ENCODE measurements at places on chromosomes 7 and 10.

- DNase-seq, result no peak
Observed at GRCh38 chr10:33129996-33130386, 172.0 kb upstream of the ITGB1 start.

DNA sequence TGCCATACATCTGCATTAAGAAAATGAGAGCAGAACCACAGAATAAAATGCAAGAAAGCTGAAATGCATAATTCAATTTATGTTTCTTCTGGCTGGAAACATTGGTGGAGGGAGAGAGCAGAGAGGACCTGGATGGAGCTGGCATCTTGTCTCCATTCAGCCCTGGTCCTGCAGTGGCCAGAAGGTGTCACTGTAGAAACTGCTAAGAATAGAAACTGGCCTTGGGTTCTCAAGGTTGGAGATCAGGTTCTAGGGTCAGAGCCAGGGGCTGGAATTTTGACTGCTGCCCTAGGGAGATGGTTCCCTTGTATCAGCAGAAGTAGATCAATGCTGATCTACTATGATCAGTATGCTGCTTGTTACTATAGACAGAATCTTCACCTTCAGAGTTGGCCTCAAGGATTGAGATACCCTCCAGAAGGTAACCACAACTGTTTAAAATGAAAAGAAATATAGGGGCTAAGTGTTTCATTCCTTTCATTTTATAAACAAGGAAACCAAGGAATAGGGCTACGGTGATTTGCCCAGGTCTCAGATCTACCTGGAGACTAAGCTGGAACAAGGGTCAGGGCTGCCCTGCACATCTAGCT is 13.1 kb downstream of the TAS2R41 start:
- DNase-seq, result no peak

DNA sequence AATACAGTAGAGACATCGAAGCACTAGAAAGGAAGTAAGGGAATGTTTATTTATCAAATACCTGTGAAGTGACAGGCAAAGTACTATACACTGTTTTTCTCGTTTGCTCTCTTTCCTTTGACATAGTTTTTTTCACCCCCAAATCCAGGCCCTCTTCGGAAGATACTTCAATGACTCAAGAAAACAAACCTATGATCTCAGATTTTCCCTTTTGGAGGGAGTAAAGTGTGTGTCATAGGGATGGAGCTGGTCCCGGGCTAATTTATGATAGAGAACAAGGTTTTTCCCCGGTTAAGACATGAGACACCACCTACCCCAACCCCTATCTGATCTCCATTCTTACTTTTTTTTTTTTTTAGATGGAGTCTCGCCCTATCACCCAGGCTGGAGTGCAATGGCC is 61.7 kb downstream of the MAP3K8 start:
- no peak for DNase-seq

GRCh38 chr10:118203461-118203860 is 138.7 kb downstream of the FAM204A start:
- no peak for DNase-seq

- DNase-seq, result no peak
Observed at GRCh38 chr7:39252916-39253315, 275.2 kb downstream of the POU6F2 start.

GRCh38 chr10:26310361-26310760 is 93.8 kb downstream of the GAD2 start:
- no peak for DNase-seq

GRCh38 chr10:103843045-103843444 is 12.3 kb downstream of the SH3PXD2A start:
- no peak for DNase-seq

DNA sequence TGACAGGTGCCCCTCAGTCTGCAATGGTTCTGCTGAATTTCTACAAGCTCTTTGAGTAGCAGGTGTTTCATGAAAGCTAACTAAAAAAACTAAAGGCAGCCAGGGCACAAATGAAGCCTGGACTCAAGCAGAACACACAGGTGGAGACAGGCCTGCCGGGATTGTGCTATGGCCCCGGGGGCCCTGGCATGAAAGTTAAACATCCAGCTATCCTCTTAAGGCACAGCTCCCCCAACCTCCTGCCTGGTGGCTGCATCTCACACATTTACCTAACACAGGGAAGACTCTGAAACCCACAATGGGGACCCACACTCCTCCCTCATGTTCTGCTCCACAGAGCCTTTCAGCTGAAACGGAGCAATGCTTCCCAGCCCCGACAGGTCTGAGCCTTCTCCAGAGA is 76.3 kb upstream of the CAMK2B start:
- no peak for DNase-seq

DNA sequence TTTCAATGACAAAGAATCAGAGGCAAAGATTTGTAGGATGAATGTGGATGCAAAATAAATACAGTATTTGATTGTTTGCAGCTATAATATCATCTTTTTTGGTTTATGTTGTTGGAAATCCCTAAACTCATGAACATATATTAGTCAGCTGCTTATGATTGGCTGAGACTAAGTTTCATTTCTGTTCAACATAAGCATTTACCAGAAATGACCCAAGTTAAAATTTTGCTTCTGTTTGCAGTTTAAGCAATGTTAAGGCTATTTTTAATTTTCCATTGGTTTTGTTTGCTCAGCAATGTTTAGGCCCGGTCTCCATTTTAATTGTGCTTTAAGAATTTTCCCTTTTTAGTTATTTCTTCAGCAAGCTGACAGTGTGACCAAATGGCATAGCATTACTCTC is 22.0 kb downstream of the GIMAP6 start:
- no peak for DNase-seq

DNA sequence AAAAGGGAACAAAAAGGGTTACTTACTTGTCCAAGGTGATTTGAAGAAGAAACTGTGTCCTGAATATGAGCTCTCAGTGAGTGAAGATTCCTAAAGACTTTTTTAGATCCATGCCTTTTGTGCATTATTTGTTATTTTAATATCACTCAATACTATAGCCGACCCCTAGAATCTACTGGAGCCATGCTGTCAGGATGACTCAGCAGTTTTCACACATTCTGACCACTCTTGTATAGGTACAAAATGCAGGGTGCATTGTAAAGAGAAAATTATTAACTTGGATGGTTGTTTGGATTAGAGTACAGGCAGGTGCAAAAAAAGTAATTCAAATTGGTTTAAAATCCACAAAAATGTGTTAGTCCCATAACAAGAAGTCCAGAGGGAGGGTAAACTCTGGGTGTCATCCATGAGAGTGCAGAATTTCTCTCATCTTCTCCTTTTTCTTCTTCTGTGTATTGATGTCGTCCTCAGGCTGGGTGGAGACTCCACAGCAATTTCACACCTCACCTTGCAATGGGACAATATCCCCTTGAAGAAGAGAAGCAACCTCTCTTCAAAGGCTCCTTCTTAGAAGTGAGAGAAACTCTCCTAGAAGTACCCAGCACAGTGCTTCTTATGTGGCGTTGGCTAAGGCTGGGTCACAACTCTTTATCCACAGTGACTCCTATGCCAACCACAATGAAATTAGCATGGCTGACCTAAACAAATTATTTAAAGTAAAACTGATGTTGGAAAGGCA is 75.6 kb downstream of the AKR1C4 start:
- DNase-seq, result no peak

- DNase-seq, result no peak
Observed at GRCh38 chr7:91835826-91836368, 44.6 kb downstream of the MTERF1 start.

- DNase-seq, result no peak
Observed at GRCh38 chr10:96488161-96488935, 25.4 kb downstream of the TLL2 start.

- DNase-seq, result no peak
Observed at GRCh38 chr10:14450041-14450491, 119.3 kb upstream of the FRMD4A start.

DNA sequence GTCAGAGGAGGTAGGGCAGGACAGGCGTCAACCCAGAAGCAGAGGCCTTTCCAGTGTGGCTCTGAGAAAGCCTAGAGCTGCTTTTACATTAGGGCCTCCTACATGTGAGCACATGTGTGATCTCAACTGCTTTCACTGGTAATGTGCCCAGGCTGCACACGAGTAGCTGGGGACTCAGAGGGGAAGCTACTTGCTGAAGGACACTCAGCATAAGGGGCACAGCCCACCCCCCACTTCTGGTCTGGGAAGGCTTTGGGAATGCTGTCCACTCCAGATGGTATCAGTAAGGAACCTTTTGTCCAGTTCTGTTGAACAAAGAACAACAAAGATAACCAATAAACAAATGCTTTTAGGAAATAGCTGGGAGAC is 18.9 kb downstream of the PRF1 start:
- DNase-seq, result no peak

GRCh38 chr10:29041616-29042015 is 247.3 kb upstream of the LYZL1 start:
- DNase-seq, result no peak

GRCh38 chr7:147406521-147407135 is 1183.9 kb upstream of the C7orf33 start:
- no peak for DNase-seq

- no peak for DNase-seq
Observed at GRCh38 chr7:51256209-51256781, 60.3 kb downstream of the COBL start.

DNA sequence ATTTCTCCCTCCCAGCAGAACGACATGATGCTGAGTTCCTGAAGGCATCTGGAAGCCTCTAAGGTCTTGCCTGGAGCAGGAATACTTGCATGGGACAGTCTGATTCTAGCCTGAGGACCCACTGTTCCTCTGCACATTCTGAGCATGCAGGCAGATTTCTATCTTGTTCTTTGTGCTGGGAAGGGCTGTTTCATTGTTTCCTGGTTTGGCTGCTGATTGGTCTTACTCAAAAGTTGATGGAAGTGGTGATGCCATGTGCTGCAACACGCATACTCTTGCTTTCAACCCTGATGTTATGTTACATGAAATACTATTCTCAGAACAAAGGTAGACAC is 307.0 kb downstream of the GATA3 start:
- no peak for DNase-seq

DNA sequence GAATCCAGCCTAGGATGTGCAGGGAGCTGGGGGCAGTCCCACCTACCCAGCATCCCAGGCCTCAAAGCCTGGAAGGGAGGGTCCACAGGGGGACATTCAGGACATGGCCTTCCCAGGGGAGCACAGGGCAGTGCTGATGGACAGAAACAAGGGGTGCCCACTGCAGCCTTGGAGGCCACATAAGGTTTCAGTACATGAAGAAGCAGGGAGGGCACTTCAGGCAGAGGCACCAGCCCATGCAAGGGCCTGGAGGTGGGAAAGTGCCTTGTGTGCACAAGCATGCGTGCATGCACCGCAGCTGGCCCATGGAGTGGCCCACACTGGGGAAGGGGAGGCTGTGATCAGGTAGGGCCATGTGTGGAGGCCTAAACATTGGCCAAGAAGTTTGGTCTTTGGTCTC is 9.1 kb downstream of the C10orf105 start:
- DNase-seq, result no peak

DNA sequence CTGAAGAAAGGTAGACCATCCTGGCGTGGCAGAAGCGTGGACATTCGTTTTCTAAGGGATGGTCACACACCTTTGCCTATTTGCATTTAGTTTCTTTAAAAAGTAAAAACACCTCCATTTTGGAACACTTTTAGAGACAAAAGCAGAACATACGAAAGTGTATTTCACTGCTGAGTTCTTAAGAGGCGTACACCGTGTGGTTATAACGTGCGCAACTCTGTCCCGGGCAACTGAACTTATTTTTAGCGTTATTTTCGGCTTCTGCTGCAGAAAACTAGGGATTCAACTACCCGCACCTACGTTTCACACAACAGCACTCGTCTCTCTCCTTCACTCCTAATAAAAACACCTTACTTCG is 557 bp upstream of the LSM8 start:
- no peak for DNase-seq

DNA sequence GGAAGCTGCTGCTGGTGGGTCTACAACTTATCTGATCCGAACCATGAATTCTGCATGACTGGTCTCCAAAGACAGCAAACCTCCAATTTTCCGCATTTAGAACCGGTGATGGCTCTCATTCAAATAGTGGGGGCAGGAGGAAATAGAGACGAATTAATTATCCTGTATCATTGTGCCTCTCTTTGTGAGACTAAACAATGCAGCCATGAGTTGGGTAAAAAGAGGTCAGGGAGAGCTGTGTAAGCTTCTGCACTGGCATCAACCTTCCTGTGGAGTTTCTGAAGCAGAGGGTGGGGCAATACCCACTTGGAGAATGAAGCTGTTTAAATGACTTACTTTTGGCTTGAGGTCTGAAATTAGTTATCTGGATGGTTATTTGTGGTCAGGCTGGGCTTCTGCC is 266.4 kb downstream of the SORCS3 start:
- DNase-seq, result no peak

Measured in stimulated activated CD8-positive, alpha-beta memory T cell treated with anti-CD3 and anti-CD28 coated beads, Interleukin-15, amount 100 ng/mL, for 48 hours (primary cell).